HAP-1 (cell line): ENCODE measurements at places on chromosomes 6 and 20.
A peak's percentile ranks its signal among the peaks of the same experiment; 100 is the strongest.

DNA sequence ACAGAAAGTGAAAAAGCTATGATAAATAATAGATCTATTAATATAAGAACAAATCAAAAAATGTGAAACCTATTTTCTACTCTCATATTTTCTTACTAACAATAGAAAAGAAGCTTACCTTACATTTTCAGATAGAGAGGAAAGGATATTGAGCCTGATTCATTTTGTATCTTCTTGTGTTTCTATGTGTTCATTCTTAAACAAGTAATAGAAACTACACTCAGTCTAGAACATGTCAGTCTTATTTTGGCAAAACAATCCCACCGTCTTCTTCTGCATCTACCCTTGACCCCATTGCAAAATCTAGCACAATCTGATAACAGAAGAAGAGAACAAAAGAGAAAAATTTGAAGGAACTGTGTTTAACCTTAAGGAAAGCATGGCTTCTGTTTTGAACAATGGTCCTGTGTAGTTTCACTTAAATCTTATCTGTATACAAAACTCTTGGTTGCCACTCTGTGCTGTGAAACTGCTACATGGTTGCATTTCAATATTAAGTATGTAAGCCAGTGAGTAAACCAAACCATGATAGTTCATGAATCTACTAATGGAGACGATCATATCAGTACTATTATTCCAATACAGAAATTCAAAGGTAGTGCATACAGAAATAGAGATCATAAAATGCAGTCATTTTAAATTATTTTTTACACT, 69.5 kb upstream of the LGSN start:
- no peak for DNase-seq

DNA sequence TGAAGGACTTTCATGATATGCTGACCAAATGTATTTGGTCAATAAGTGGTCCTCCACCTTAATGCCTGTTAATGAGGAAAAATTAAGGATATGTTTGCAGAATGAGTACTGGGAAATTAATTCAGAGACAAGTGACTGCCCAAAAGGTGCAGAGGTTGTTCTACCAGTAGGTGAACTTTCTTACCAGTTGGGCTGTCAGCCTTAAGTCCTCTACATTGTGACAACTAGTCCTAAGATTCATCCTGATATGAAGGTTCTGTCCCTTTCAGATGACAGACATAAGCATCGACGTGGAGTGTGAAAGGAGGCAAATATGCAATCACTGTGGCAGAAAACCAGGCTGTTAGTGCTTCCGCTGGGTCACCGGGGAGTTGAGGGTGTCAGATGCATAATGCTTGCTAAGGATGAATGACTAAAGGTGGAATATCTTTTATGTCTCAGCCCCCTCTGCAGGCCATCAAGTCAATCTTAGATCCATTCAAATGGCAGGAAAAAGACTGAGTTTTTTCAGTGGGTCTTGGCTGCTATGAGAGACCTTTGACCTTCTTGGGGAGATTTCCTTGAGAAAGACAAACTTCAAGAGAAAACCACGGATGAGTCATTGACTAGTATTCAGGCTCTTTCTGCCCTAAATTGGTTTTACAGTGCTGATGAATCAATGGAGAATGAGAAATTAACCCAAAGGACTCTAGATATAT, 226.0 kb downstream of the TPBG start:
- peak; percentile 38 for DNase-seq

GRCh38 chr6:164106345-164106769, 691.8 kb downstream of the QKI start:
- peak; percentile 62 for DNase-seq

DNA sequence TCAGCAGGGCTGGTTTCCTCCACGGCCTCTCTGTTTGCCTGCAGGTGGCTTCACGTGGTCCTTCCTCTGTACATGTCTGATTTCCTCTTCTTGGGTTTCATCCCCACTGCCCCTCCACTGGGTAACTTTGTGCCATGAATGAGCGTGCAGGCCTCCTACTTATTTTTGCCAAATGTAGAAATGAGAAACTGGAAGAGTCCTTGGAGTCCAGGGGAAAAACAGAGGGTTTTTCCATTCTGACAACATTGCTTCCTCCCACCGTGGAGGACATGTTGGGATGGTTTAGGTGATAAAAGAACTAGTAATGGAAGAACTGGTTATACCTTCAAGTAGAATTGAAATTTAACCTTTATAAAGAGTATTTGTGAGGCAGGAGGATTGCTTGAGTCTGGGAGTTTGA, 699.5 kb downstream of the QKI start:
- no peak for DNase-seq

- DNase-seq = no peak
Measured at GRCh38 chr6:93413190-93413589, 6.2 kb downstream of the EPHA7 start.

DNA sequence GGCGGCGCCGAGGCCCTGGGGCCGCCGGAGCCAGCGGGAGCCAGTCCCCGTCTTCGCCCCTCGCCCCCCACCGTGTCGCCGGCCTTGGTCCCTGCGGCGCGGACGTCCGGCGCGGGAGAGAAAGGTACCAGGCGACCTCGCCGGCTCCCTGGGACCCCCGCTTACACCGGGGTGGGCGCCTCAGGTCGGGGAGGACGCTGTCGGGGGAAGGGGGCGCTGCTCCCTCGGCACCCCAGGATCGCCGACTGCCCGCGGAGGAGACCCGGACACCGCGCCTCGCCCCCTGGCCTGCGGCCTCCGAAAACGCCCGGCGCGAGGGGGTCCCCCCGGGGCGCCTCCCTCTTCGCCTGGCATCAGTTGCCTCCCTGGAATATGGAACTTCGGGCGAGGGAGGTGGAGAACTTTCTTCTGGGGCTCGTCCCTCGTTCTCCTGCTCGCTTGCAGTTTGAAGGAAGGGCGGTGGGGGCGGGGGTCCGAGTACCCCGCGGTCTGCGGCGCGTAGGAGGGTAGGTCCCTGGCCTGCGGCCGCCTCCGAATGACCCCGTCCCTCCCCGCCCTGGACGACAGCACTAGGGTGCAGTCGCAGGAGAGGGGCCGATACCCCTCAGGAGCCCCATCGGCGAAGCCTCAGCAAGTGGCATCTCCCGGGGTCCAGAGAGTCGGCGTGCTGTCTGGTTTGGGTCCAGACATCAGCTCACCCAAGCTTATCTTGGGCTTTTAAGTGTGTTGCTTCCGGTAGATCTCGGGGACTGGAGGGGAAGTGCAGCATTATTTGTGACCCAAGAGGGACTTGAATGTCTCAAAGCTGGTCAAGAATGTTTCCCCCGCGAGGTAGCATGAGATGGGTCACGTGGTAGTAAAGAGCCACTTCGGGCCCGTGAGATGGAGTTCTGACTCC, 549 bp downstream of the ANKRD6 start:
- peak; percentile 75 for DNase-seq

- DNase-seq = no peak
Measured at GRCh38 chr6:75488033-75488432, 5.6 kb downstream of the FILIP1 start.

GRCh38 chr6:151475653-151476523, 17.9 kb upstream of the CCDC170 start:
- peak; percentile 56 for DNase-seq

GRCh38 chr6:85237478-85237877, 212.4 kb upstream of the NT5E start:
- DNase-seq = no peak

GRCh38 chr20:39893003-39893685, 795.9 kb downstream of the MAFB start:
- no peak for DNase-seq

- DNase-seq = no peak
Measured at GRCh38 chr6:163446549-163446948, 32.0 kb downstream of the QKI start.

GRCh38 chr6:91691449-91691848, 1104.6 kb upstream of the MAP3K7 start:
- DNase-seq = no peak

- peak; percentile 77 for DNase-seq
Measured at GRCh38 chr20:50112512-50113419, at the start of gene UBE2V1. Gene UBE2V1, minus strand, starts transcription at chr20:50113150. Its CDS starts 22 bp downstream, at chr20:50113128.

GRCh38 chr6:121142093-121142492, 192.2 kb downstream of the TBC1D32 start:
- no peak for DNase-seq

DNA sequence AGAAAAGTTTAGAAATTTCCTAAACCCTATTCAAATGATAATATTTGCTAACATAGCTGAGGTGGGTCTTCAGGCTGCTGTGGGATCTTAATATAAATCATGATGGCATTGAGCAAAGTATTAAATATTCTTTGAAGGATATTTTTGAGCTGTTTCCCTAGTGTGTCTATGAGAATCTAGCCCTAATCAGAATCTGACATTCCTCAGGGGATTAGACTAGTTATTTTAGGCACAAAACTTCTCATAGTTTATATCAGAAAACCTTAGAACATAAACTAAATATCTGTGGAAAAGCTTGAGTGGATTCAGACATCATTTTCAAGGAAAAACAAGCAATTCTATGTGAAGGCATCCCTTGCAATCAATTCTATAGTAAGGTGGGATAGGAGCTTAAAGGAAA, 594.5 kb downstream of the RFPL4B start:
- DNase-seq = no peak
